Muscle of leg (tissue), 16 donors: ENCODE measurements at places on chromosomes 7 and 10.

DNA sequence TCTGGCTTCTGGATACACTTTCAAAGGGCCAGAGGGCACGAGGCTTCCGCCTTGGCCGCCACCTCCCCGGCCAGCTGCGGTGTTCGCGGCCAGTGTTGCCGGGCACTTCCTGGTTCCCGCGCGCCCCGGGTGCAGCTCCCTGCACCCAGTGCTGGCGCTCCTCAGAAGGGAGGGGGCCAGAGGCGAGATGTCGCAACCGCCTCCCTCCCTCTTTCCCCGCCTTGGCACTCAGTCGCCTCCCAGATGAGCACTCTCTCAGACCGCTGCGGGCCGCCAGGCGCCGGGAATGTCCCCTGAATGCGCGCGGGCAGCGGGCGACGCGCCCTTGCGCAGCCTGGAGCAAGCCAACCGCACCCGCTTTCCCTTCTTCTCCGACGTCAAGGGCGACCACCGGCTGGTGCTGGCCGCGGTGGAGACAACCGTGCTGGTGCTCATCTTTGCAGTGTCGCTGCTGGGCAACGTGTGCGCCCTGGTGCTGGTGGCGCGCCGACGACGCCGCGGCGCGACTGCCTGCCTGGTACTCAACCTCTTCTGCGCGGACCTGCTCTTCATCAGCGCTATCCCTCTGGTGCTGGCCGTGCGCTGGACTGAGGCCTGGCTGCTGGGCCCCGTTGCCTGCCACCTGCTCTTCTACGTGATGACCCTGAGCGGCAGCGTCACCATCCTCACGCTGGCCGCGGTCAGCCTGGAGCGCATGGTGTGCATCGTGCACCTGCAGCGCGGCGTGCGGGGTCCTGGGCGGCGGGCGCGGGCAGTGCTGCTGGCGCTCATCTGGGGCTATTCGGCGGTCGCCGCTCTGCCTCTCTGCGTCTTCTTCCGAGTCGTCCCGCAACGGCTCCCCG lies at the start of gene FFAR4:
FFAR4 (plus strand) TSS at position 231 of the 842 bp plus-strand sequence; CDS start at position 287, 56 bp downstream.
- DNase-seq: peak; percentile 5

DNA sequence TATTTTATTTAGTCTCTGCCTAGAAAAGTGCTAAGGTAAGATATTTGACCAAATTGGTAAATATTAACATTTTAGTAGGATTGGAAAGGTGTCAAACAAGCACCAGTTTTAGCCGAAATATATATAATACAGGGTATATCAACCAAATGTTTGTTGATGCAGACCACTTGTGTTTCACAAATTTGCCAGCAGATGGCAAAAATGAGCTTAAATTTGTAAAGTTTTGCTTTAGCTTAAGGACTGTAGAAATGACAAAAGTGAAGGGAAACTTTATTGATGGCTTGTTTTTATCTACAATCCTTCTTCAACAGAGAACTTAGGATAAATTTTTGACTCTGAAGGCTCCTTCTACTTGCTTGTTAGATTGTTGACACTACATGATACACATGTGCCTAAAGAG lies 4.8 kb upstream of the POLR1F start:
- DNase-seq: peak; percentile 64

DNA sequence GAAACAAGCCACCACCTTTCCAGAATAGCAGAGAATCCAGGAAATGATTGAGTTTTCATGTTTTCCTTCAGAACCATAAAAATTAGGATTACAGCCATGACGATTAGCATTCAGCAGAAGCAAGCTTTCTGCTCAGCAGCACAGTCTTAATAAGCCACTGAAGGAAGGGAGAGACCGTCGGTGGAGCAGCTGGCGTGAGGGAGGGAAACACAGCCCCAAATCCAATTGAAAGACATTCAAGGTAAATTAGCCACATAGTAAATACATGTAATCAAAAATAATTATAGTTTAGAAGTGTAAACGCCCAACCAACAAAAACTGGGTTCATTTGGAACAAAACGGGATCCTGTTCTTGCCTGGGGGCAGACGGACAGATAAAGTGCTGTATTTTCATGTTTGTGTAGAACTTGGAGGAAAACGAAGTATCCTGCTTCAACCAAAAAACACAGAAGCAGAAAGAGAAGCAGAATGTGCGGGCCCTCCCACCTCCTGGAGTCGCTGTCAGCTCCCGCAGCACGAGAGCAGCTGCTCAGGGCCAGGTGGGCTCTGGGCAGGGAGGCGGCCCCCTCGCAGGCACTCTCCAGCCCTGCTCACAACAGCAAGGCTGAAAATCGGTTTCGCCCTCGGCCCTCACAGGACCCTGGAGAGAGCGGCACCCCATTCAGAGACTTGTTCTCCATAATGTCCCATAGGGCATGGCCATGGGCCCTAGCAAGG lies 84.9 kb downstream of the TCERG1L start:
- DNase-seq: no peak

- no peak for DNase-seq
Observed at GRCh38 chr10:49560526-49560925, 21.6 kb upstream of the ERCC6 start.

- DNase-seq: no peak
Observed at GRCh38 chr7:2159176-2159520, 73.6 kb downstream of the MAD1L1 start.

DNA sequence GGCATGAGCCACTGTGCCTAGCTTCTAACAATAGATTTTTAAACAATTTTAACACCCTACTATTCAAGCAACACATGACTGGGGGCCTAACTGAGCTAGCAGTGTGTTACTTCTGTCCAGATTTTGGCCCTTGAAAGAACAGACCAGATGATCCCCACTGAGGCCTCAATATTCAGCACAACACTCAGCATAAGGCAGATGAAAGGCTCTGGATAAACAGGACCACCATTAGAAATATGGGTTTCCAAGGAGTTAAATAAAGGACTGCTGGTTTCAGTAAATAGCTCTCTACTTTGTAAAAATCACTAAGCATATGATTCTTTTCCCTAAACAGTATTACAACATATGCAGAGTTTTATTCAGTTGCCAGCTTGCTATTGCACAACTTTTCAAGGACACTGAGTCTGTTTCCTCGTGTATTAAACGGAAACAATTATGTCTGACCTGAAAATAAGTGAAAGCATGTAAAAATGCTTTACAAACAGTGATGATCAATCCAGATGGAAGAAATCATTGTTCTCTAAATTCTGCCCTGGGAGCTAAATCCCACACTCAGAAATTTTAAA lies 23.8 kb upstream of the FZD1 start:
- peak; percentile 98 for DNase-seq

- no peak for DNase-seq
Observed at GRCh38 chr10:125221716-125222115, 61.4 kb upstream of the CTBP2 start.

DNA sequence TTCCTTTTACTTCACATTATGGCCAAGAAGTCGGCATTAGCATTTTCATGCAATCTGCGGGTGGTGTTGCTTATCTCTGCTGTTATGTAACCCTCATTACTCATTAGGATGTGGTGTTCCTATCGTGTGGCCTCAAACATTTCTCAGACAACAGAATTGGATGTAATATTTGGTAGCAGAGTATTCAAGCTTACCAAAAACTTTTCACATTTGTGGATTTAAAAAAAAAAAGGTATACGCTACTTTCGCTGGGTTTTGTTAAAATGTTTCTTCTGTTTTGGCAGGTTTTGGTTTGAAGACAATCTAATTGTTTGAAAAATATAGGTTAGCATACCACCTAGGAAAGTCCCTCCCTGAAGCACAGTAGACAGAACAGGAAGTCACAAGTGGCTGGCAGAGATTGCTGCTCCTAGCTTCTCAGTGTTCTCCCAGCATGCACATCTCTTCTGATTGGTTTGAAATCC lies 128.8 kb downstream of the GATA3 start:
- DNase-seq: no peak

DNA sequence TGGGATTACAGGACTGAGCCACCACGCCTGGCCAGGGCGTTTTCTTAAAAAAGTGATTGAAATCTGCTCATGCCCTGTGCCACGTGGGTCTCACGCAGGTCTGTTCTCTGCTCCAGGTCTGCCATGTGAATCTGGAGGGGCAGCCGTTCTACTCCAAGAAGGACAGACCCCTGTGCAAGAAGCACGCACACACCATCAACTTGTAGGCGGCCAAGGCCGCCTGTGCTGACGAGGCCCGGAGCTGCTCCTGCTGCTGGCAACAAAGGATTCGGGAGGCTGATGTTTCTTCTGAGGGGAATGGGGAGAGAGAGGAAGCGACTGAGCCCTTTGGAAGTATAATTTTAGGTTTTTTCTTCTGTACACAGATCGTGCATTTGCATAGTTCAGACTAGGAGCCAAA lies 23.6 kb upstream of the BMPR1A start:
- no peak for DNase-seq
